ENCODE measurements at places on chromosomes 1 and 21. TPM values are rescaled to one million over a fixed set of nuclear protein-coding genes. Genes with fewer than 3 reads are reported as not detected.

The LEFTY1 gene
- 0.13 TPM for polyA plus RNA-seq

The METTL18 gene
- polyA plus RNA-seq, result 12.7 TPM

The WLS gene
- not detected for polyA plus RNA-seq

The PANK4 gene
- polyA plus RNA-seq, result 42.3 TPM

The MANEAL gene
- 1.00 TPM for polyA plus RNA-seq

The CELSR2 gene
- polyA plus RNA-seq, result 10.2 TPM

The PLXNA2 gene
- polyA plus RNA-seq, result 0.77 TPM

The MIXL1 gene
- not detected for polyA plus RNA-seq

The VAMP3 gene
- 39.1 TPM for polyA plus RNA-seq

The FLG2 gene
- polyA plus RNA-seq, result not detected

The KCNJ9 gene
- polyA plus RNA-seq, result not detected

The MASP2 gene
- polyA plus RNA-seq, result 0.11 TPM

The DRAXIN gene
- polyA plus RNA-seq, result not detected

The IL23R gene
- 17.2 TPM for polyA plus RNA-seq

The CTH gene
- 34.6 TPM for polyA plus RNA-seq

The PADI1 gene
- not detected for polyA plus RNA-seq

The UBR4 gene
- polyA plus RNA-seq, result 182 TPM

The HIPK1 gene
- 21.3 TPM for polyA plus RNA-seq

The FCRLA gene
- 0.49 TPM for polyA plus RNA-seq

The SPRR2D gene
- polyA plus RNA-seq, result 2.6 TPM

The ANGPTL1 gene
- not detected for polyA plus RNA-seq

The HIVEP3 gene
- 0.49 TPM for polyA plus RNA-seq

The RYR2 gene
- 0.47 TPM for polyA plus RNA-seq

The RHBDL2 gene
- not detected for polyA plus RNA-seq

The KRTAP11-1 gene
- not detected for polyA plus RNA-seq

The TCEA3 gene
- 0.80 TPM for polyA plus RNA-seq

The IL22RA1 gene
- not detected for polyA plus RNA-seq

The KRTAP10-1 gene
- polyA plus RNA-seq, result not detected

The TMPRSS15 gene
- 0.11 TPM for polyA plus RNA-seq

The FLVCR1 gene
- polyA plus RNA-seq, result 9.0 TPM

The GSTM5 gene
- not detected for polyA plus RNA-seq

The SPRR2E gene
- not detected for polyA plus RNA-seq

The SH2D1B gene
- polyA plus RNA-seq, result 12.3 TPM

The LDLRAD1 gene
- polyA plus RNA-seq, result not detected

The INAVA gene
- not detected for polyA plus RNA-seq

The CHTOP gene
- polyA plus RNA-seq, result 87.8 TPM

The NECTIN4 gene
- 0.09 TPM for polyA plus RNA-seq

The VWA5B1 gene
- polyA plus RNA-seq, result not detected

The HSD11B1 gene
- polyA plus RNA-seq, result not detected

The KLHL21 gene
- 22.2 TPM for polyA plus RNA-seq
